ENCODE measurements at places on chromosomes 7 and 10.

GRCh38 chr10:124557648-124558338 is 96.2 kb downstream of the LHPP start:
- DNase-seq, result no peak

GRCh38 chr10:8844141-8844540 is 789.7 kb downstream of the GATA3 start:
- DNase-seq, result no peak

GRCh38 chr7:129780257-129780973 is 168.9 kb downstream of the NRF1 start:
- no peak for DNase-seq

- DNase-seq, result no peak
Measured at GRCh38 chr10:73889014-73889413, 14.7 kb upstream of the CAMK2G start.

DNA sequence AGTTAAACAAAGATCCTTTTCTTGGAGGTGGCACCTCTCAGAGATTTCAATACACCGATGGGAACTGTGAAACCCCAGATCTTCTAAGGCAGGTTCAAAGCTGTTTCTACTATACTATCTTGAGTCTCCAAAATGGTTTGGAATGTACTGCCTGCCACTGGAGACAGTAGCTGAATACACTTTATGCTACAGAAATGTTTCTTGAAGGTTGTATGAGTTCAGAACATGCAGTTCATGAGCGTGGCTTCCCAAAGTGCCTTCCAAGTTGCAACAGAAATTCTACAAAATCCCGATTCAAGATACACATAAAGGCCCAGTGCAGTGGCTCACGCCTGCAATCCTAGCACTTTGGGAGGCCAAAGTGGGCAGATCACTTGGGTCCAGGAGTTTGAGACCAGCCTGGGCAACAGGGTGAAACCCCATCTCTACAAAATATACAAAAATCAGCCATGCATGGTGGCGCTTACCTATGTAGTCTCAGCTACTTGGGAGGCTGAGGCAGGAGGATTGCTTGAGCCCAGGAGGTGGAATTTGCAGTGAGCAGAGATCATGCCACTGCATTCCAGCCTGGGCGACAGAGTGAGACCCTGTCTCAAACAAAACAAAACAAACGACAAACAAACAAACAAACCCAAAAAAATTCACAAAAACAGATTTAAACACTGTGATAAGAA is 36.3 kb downstream of the FAM171A1 start:
- no peak for DNase-seq

- DNase-seq, result no peak
Measured at GRCh38 chr10:59279991-59280505, 82.3 kb downstream of the FAM13C start.

GRCh38 chr7:143043391-143043790 is 8.8 kb upstream of the OR6V1 start:
- DNase-seq, result no peak

- DNase-seq, result no peak
Measured at GRCh38 chr7:94179466-94179865, 175.3 kb upstream of the BET1 start.

DNA sequence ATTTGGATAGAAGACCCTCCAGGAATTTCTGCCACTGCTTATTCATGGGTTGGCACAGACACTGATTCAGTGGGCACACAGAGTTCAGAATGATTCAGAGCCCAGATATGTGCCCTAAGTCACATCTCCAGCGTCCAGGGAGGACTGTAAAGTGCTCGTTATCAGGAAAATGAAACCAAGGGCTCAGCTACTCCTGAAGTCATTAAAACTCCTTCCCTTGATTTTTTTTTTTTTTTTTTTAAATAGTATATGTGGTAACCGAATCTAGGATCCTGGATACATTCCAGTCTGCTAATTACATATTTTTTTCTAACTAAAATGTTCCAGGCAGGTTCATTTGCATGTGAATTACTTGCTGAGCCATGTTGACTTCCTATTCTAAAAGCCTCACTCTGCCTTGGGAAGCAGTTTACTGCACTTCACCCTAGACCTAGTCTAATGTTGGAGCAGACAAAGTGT is 34.7 kb downstream of the MET start:
- DNase-seq, result no peak

DNA sequence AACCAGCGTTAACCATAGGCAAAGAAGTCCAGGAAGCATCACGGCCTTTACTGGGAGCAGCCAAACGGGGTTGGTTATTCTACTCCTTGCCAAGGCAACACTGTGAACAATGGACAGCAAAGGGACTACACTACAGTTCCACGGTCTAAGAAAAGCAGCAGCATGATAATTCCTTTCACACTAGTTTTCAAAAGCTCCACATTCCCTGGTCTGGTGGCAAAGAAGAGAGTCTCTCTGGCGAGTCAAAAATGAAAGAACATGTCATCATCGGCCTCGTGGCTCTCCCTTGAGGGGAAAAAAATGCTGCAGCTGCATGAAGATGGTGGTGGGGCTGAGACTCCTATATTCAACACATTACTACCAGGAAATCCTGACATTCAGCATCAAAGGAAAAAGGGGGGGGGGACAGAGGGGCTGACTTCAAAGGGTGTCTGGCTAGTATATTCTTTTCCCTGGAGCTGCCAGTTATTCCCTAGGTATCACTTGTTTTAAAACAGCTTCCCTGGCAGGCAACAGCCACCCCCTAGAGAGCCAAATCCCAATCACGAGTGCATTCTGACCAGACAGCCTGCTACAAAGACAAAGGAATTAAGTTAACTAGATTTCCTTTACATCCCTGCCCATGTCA is 49.1 kb downstream of the SLC37A3 start:
- no peak for DNase-seq

DNA sequence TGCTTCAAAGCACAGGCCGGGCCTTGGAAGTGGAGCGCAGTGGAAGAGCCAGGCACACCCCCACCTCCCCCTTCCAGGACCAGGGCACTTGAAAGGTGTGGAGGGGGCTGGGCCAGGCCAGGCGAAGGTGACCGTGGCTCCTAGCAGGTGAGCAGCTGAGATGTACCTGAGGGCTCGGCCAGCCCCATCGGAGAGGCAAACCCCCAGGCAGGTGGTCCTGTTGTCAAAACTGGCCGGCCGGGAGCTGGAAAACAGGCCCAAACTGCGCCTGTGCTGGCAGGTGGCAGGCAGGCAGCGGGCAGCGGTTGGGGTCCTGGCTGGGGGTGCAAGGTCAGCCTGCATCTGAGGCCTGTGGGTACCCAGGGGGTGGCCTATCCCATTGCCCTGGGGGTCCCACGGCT is 96.4 kb upstream of the DNAAF5 start:
- DNase-seq, result no peak

DNA sequence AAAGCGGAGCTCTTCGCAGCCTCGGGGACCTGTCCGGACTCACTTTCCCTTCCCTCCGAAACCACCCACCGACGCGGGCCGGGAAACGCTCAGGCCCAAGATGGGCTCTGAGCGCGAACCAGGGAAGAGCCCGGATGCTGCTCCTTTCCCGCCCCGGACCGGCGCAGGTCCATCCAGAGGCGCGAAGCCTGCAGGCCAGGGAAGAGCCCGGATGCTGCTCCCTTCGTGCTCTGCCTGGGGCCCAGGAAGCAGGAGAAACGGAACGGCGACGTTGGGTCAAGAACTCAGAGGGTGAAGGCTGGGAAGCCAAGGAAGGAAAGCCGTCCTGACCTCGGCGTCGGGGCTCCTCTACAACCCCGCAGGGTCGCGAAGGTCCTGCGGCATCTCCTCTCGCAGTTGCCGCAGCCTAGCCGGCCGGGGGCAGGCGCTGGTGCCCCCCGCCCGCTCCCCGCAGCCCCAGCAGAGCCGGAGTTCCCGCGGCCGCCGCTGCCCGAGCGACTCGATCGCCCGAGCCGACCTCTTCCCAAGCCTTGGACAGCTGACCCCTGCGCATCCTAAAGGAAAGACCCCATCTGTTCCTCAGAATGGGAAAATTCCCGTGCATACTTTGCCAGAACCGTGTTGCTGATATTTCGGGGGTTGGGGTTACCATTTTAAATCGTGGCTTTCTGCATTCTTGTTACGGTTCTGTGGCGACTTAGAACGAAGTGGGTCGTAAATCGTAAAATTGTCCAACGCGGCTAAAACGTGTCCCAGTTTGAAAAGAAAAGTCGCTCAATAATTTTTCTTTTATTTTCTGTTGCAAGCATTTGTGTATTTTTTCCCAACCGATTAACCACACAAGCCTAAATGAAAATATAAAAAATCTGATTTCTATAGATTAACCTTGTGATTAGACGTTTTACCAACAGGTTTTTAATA is 7.5 kb downstream of the HOXA1 start:
- no peak for DNase-seq

Data from neural crest cell (in vitro differentiated cells).